ENCODE measurements at places on chromosomes 16 and 17.

GRCh38 chr17:48357779-48358602, 72.0 kb downstream of the SKAP1 start:
- DNase-seq = no peak

DNA sequence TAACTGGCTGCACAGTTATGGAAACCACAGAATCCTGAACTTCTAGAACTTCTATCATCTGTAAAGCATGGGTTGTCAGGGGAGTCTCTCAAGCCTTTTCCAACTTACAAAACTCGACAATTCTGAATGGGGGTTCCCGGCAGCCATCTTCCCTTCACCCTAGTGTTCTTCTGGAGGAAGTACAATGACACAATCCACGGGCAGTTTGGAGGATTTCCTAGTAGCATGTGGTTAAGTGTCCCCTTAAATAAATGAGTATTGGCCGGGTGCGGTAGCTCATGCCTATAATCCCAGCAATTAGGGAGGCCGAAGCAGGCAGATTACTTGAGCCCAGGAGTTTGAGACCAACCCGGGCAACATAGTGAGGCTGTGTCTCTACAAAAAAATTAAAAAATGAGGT, 2.1 kb downstream of the SLC16A6 start:
- no peak for DNase-seq

DNA sequence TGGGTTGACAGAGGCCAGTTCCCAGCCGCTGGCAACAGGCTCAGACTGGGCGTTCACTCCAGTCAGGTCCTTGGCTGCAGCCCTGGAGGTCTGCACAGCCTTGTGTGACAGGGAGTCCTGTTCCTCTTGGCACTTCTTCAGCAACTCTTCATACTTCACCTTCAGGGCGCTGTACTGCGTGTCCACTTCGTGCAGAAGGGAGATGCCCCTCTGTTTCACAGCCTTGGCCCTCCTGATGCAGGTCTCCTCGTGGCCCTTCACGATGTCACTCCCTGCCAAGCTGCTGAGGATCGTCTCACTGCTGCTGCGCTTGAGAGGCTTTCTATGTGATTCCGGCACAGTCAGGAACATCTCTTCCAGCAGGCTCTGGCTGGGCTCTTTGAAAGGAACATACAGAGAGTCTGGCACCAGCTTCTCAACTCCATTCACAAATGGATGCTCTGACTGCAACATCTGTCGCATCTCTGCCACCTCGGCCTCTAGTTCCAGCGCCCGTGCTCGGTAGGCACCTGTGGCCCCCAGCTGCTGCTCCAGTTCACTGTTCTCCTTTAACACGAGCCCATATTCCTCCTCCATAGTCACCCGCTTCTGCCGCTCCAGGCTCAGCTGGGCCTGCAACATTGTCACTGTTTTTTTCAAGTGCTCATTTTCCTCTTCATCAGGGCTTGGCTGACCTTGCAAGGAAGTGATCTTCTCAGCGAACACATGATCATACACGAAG, 27.2 kb downstream of the CDR2 start:
- no peak for DNase-seq

GRCh38 chr17:38418693-38419507, 9.4 kb upstream of the ARHGAP23 start:
- no peak for DNase-seq

GRCh38 chr16:55653106-55653505, 2.7 kb upstream of the SLC6A2 start:
- no peak for DNase-seq

DNA sequence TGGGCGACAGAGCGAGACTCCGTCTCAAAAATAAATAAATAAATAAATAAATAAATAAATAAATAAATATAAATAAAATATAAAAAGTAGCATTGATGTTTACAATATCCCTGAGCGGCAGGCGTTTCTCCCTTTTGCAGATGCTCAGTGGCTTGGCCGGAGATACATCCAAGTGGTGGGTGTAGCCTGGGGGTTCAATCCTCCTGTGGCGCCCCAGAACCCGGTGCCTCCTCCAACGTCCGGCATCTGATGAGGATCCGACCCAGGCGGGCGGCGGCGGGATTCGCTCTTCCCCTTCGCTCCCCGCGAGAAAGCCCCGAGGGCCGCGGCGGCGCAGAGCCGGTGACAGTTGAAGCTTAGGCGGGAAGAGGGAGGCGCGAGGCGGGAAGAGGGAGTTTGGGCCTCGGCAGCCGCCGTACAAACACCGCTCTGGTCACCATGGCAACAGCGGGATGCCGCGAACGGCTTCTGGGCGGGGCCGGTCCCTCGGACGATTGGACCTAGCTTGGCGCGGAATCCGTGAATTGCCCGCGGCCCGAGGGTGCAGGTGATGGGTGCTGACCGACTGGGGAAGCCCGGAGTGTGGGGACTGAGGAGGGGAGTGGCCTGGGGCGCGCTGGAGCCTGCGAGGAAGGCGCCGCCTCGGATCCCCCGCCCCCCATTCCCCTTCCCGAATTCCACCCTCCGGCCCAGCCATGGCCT, 12.7 kb upstream of the ALDOA start:
- DNase-seq = peak; percentile 93

- DNase-seq = no peak
These were observed 16.5 kb upstream of the SNN start for GRCh38 chr16:11651796-11652195.

All from fibroblast of skin of right biceps (primary cell).